HFFc6 (cell line): ENCODE measurements at places on chromosomes 3 and 15. TPM values are rescaled to one million over a fixed set of nuclear protein-coding genes. Genes with fewer than 3 reads are reported as not detected.

DNA sequence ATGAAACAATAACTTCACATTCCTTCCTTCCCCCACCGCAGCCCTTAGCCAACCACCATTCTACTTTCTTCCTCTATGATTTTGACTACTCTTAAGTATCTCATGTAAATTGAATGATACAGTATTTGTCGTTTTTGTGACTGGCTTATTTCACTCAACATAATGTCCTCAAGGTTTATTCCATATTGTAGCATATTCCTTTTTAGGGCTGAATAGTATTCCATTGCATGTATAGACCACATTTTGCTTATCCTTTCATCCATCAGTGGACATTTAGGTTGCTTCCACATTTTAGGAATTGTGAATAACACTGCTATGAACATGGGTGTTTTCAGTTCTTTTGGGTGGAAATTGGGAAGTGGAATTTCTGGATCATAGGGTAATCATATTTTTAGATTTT lies 106.1 kb downstream of the THSD4 start:
- DNase-seq = no peak

Gene CFAP100
- not detected in 3 replicates for total RNA-seq

DNA sequence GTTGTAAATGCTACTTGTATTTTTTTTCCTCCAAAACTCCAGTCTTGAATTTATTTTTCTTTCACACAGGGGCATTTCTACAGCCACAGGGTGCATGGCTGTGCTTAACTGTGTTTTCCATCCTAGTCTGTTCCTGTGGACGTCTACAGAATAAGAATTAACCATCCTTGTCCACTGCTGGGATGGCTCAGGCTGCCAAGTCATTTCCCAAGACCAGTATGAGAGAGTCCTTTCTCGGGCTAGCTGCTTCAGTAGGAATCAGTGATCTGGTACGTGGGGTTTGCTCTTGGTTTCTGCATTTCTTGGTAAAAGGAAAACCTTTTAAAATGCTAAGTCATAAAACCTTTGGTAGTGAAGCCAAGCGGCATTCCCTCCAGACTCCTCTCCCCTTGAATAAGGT lies 29.8 kb downstream of the CHDH start:
- no peak for DNase-seq

GRCh38 chr3:128419311-128419710 lies 47.4 kb downstream of the DNAJB8 start:
- DNase-seq = no peak

GRCh38 chr15:26892182-26892518 lies 25.3 kb downstream of the GABRA5 start:
- DNase-seq = no peak

DNA sequence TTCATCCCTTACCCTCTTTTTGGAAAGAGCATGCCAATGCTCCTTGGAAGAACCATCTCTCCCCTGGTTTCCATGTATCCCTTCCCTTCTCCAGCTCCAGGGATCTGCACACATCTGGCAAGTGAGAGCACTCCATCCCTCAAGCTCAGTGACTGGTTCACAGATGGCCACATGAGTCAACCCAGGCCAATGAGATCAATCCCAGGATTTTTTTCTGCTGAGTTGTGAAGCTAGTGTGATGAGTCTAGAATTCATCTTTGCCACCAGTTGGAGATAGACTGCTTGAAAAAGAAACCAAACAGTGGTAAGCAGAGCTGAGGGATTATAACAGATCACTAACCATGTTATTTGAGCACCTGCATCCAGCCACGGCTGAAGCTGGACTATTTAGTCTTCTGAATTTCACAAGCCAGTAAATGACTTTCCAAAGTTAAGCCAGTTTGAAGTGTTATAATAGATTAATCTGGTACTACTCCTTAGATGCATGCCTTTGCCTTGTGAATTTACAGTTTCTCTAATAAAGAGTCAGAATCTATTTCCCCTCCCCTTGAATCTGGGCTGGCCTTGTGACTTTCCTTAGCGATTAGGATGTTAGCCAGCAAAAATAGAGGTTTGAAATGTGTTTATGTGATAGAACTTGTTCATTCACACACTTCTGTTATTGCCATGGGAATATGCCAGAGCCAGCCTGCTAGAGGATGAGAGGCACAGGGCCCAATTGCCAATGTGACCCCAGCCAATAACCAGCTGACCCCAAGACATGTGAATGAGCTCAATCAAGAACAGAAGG lies 159.8 kb downstream of the WNT5A start:
- peak; percentile 59 for DNase-seq

Gene TOP2B
- total RNA-seq = 68.2 to 97.1 TPM (median 72.8 TPM) in 3 replicates

GRCh38 chr15:86021281-86022264 lies 58.1 kb upstream of the AGBL1 start:
- no peak for DNase-seq

DNA sequence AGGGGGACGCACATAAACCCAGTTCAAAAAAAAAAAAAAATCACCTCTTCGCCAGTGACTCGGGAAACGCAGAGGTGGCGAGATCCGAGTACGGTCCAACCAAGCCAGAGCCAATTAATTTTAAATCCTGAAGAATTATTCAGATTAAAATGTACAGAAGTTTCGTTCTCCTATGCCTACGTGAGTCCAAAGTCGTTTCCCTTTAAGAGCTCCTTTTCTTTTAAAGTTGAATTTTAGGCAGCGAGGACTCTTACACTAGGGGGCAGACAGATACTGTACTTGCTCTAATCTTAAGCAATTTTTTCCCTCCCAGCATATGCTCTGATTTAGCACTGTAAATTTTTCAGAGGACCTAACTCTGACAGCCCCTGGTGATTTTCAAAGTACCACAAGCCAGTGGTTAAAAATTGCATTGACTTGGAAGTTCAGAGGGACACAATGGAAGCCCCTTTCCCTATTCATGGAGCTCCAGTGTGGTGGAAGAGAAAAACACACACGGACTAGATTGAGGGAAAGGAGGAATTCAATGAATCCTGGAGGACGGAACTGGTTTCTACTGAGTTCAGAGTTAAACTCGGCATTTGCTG lies 3.3 kb upstream of the NR2F2 start:
- DNase-seq = peak; percentile 88

- no peak for DNase-seq
Measured at GRCh38 chr3:178637802-178638201, 101.6 kb downstream of the KCNMB2 start.

Gene SEMA3F
- 23.6 to 32.3 TPM (median 28.7 TPM) in 3 replicates for total RNA-seq

Gene TTLL13
- total RNA-seq = 0.07 TPM in 1 of 3 replicates, not detected in the others

DNA sequence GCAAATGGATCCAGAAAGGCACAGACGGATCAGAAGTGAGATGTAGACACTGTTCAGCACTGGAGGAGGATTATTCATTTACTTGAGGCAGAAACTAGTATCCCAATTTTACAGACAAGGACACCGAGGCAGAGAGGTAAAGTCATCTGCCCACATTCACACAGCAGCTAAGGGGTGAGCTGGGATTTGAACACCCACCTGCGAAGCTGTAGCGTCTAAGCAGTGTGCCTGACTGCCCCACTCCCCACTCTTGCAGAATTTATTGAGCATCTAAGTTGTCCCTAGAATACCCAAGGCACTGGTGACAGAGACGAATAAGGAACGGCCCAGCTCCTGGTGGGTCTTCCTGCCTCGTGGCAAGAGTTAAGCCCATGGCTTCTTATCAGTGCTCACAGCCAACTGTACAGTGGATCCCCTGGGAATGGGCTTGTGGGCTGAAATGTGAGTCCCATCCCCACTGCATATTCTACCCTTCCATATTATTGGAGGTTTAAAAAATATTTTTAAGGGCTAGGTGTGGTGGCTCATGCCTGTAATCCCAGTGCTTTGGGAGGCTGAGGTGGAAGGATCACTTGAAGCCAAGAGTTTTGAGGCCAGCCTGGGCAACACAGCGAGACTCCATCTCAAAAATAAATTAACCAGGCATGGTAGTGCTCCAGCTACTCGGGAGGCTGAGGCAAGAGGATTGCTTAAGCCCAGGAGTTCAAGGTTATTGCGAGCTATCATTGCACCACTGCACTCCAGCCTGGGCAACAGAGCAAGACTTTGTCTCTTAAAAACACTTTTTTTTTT lies 77.6 kb downstream of the IQSEC1 start:
- no peak for DNase-seq

Gene EPHB3
- 3.1 to 6.1 TPM (median 5.6 TPM) in 3 replicates for total RNA-seq

Gene A4GNT
- total RNA-seq = not detected in 2 replicates

DNA sequence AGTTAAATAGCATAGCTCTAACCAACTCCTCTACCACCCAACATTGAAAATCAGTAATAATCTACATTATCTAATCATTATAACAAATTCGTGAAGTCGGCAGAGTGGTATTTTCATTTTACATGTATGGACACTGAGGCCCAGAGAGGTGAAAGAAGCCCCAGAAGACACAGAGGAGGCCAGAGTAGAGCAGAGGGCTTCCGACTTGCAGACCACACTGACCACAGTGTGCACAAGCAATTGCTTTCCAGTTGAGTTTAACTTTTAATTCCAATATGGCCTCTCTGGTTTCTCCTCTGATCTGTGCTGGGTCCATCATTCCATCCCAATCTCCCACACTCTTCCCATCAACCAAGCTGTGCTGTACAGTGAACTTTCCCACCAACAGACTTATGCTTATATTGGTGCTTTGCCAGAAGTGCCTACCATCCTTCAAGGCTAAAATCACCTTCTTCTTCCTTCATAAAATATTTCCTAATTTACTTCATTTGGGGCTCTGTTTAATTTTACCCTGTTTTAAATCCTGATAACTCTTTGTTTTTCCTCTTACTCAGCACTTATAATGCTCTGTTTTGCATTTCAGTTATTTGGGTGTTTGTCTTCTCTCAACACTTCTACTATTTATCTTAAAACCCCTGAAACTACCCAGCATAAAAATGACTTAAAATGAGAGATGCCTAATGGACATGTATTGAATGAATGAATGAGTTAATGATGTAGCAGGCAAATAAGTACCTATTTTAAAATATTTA lies 81.8 kb upstream of the TNFSF10 start:
- no peak for DNase-seq

Gene KPNA1
- total RNA-seq = 91.7 to 105 TPM (median 103 TPM) in 3 replicates

GRCh38 chr3:148883163-148883562 lies 18.1 kb downstream of the CPA3 start:
- no peak for DNase-seq

Gene GOLGA8G
- not detected in 3 replicates for total RNA-seq

DNA sequence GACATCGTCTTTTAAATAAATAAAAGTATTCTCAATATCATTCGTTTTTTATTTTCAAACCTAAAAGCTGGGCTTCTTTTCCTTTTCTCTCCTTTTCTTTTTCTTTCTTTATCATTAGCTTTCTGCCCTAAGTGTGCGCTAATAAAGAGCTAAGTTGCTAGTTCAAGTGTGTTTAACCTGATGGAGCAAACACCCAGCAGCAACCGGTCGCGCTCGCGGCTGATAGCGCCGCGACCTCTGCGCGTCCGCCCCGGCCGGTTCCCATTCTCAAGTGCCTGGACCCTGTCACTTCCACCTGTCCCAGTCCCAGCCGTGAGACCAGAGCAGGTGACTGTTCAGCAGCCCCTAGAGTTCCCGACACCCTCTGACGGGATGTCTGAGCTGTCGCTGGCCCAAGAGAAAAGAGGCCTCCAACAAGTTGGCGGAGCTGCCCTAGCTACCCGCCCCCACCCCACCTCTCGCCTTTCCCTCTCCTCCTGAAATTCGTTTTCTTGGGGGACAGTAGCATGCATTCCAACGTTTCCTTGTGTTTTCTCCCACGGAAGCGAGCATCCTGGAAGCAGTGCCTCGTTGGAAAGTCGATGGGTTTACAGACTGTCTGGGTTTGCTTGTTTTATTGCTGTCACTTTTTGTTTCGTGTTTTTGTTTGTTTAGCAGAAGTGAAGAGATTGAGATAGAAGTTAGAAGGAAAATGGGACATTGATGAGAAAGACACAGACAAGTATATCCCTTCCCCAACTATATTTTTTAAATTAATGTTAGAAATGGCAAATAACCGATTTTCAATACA lies 3.1 kb upstream of the MECOM start:
- DNase-seq = no peak

Gene CACNA2D2
- total RNA-seq = 0.08 to 0.09 TPM in 2 of 3 replicates, not detected in the other
